ENCODE measurements at places on chromosomes 16 and 17. TPM values are rescaled to one million over a fixed set of nuclear protein-coding genes. Genes with fewer than 3 reads are reported as not detected.

The PPP1R27 gene
- not detected for total RNA-seq

The OGFOD3 gene
- total RNA-seq = 31.1 TPM

The GAS2L2 gene
- total RNA-seq = 0.08 TPM

The CMTM1 gene
- total RNA-seq = 3.4 TPM

The CD300E gene
- 0.39 TPM for total RNA-seq

The UBALD2 gene
- 75.6 TPM for total RNA-seq

The CDC6 gene
- total RNA-seq = 9.0 TPM

The DOC2A gene
- total RNA-seq = 9.2 TPM

GRCh38 chr16:14378131-14378551 lies 251.9 kb downstream of the PARN start:
- DNase-seq = no peak

DNA sequence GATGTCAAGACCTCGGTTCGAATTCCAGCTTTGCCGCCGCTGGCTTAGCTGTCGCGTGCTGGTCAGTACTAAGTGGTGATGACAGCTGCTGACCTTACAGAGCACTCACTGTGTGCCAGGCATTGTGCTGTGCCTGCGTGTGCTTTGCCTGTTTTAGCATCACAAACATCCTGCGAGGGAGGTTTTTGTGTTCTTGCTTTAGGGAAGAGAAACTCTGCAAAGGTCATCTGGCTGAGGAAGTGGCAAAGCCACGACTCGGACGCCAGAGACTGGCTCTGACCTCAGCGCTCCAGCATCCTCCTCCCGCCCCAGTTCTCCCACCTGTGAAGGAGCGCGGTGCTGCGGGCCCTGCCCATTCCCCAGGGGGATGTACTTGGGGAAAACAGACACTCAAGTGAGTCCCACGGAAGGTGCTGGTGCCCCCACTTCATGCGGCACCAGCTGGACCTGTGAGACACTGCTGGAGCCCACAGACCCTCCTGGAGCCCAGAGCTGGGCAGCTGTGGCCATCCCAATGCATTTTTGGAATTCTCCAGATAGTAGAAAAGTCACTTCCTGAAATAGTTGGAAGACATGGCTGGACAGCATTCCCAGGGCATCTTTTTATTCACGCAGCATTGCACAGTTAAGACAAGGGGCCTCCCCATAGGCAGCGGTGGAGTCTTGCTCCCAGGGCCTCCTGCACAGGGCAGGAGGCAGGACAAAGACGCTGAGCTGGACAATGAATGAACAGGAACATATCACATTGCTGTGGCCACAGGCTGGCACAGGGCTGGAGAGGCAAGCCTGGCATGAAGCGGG lies 20.0 kb upstream of the HERPUD1 start:
- DNase-seq = peak; percentile 68

- DNase-seq = no peak
Observed at GRCh38 chr17:67569873-67570272, 147.9 kb upstream of the NOL11 start.

DNA sequence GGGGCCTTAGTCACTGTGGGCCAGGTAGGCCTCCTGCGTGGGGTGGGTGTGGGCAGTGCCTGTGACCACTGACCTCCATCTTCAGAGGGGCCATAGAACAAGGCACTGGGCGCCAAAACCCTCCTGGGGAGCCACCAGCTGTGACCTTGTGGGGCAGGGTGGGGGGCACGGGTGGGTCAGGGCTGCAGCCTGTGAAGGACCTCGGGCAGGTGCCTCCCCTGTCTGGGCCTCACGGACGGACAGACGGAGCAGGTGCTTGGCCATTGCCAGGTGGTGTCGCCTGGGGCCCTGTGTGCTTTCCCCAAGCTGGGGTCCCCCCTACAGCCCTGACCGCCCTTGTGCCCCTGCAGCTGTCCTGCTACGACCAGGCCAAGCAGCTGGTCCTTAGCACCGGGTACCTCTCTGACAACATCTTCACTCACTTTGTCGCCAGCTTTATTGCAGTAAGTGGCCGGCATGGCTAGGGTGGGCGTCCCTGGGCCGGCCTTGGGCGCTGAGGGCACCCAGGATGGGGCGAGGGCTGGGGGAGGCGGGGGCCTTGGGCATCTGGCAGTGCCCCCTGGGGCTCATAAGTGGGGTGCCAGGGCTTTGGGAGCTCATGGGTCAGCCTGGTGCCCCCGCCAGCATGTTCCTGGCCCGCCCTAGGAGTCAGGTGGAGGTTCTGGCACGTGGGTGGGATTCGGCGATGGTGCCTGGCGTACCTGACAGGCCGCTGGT lies 5.1 kb downstream of the SLC25A10 start:
- DNase-seq = no peak

GRCh38 chr17:40407460-40407859 lies 10.2 kb downstream of the TOP2A start:
- no peak for DNase-seq

- no peak for DNase-seq
Observed at GRCh38 chr17:27664606-27664965, 33.6 kb downstream of the LGALS9 start.

GRCh38 chr16:2467528-2468232 lies 3.4 kb upstream of the NTN3 start:
- DNase-seq = peak; percentile 60

- no peak for DNase-seq
Observed at GRCh38 chr16:57022445-57022844, 33.1 kb downstream of the NLRC5 start.

- DNase-seq = no peak
Observed at GRCh38 chr17:35714988-35715387, 16.5 kb upstream of the RASL10B start.

DNA sequence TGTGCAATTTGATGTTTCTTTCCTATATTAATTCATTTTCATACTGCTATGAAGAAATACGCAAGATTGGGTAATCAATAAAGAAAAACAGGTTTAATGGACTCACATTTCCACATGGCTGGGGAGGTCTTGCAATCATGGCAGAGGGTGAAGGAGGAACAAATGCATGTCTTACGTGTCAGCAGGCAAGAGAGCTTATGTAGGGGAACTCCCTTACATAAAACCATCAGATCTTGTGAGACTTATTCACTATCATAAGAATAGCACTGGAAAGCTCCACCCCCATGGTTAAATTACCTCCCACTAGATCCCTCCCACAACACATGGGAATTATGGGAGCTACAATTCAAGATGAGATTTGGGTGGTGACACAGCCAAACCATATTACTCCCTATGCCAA lies 418.9 kb upstream of the MAF start:
- no peak for DNase-seq

GRCh38 chr16:3674513-3675295 lies 20.2 kb downstream of the DNASE1 start:
- DNase-seq = no peak

GRCh38 chr16:49483651-49484450 lies 110.2 kb downstream of the C16orf78 start:
- DNase-seq = no peak

GRCh38 chr16:50301626-50302471 lies 35.5 kb downstream of the ADCY7 start:
- peak; percentile 26 for DNase-seq

GRCh38 chr17:64455993-64456885 lies 7.3 kb downstream of the MILR1 start:
- DNase-seq = no peak

GRCh38 chr16:75938818-75939217 lies 212.5 kb upstream of the CPHXL start:
- DNase-seq = no peak

DNA sequence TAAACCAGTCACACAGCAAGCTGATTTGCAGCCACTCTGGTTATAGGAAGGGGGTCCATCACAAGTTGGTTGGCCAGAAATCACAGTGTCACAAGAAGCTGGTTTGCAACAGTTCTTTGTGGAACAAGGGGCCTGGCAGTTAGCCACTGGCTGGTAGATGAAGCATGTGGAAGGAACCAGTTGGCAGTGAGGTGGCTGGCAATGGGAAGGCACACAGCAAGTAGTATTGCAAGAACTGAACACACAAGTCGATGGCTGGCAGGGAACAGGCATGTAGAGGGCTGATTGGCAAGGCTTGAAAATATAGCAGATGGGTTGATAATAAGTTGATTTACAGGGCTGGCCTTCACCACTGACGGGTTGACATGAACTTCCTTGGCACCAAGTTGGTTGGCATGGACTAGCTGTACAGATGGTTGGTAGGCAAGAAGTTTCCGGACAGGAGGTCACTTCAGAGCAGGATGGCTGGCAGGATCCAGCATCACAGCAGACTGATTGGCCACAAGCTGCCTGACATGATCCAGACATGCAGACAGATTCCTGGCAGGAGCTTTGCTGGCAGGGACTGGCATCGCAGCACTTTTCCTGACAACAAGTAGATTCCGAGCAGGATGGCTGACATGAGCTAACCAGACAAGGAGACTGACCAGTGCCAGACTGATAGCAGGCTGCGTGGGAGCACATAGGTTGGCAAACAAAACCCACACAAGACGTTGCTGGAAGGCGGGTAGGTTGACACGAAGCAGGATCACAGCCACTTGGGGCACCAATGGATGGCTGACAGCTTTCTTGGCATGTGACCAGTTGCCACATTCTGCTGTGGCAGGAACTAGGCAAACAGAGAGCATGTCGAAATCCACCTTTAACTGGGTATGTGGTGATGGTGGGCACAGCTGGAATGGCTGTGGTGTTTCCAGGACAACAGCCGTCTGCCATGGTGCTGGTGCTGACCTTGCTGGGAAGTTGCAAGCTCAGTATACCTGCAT lies at the start of gene KRTAP29-1:
Gene KRTAP29-1, minus strand, starts transcription at position 936 of the 986 bp plus-strand sequence. Its CDS starts 0 bp downstream, at position 936.
- no peak for DNase-seq

DNA sequence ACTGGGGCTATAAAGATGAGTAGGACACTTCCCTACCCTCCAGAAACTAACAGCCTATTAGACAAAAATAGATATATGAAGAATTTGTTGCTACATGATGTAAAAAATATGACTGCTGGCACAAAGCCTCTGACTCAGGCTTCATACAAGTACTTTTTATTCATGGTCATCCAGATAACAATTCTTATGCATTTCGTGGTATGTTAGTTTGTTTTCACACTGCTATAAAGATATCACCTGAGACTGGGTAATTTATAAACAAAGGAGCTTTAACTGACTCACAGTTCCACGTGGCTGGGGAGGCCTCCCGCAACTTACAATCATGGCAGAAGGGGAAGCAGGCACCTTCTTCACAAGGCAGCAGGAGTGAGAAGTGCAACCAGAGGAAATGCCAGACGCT lies 112.5 kb upstream of the HLF start:
- no peak for DNase-seq

DNA sequence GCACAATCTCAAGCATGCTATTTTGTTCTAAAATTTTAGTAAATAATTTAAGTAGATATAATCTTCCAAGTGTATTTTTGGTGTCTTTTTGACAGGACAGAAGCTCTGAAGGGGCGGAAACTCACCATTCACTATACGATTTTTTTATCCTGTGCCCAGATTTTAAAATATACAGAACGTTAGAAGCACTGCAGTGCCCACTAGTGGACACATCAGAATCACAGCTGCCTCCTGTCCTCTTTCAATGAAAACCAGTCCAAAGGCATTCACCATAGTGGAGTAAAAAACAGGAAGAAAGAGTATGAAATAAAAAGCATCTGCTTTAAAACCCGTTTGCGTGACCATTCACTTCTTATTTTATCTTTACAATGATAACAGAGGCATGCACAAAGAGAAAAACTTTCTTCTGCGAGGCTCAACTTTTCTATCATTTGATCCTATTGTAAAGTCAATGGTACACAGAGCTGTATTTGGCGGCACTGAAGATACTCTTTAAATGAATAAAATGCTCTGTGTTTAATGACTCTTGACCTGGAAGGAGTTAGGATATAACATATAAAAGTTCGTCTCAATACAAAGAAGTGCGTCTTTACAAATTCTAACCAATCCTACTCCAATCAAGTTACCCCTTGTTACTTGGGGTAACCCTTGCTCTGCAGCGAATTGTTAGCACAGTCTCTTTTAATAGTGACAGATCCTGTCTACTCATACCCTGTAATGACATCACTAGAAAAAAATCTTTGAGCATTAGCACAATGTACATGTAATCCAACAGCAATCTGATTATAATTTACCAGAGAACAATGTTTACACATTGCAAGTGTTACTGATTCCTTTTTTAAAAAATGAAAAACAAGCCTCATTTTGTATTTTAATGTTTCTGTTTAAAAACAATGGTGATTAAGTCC lies 339.8 kb upstream of the PSMD7 start:
- DNase-seq = peak; percentile 35

GRCh38 chr17:44795928-44796327 lies 34.2 kb downstream of the GJC1 start:
- DNase-seq = no peak
